CD8-positive, alpha-beta memory T cell (primary cell): ENCODE measurements at places on chromosomes 12 and 14.

DNA sequence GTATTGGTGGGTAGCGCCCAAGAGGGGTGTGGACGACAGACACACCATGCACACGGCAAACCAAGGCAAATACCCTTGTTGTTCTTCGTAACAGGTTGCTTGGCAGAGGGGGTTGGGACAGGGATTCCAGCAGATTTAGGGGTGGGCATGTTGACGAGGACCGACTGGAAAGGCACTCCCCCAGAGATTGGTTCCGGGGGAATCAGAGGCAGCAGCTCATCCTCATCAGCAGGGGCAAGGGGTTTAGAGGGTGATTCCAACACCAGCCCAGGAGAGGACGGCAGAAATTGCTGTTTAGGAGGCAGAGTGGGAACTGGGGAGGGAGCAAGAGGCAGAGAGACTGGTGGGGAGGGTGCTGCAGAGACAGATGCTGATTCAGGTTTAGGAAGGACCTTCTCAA lies 9.3 kb downstream of the NACA start:
- no peak for DNase-seq

DNA sequence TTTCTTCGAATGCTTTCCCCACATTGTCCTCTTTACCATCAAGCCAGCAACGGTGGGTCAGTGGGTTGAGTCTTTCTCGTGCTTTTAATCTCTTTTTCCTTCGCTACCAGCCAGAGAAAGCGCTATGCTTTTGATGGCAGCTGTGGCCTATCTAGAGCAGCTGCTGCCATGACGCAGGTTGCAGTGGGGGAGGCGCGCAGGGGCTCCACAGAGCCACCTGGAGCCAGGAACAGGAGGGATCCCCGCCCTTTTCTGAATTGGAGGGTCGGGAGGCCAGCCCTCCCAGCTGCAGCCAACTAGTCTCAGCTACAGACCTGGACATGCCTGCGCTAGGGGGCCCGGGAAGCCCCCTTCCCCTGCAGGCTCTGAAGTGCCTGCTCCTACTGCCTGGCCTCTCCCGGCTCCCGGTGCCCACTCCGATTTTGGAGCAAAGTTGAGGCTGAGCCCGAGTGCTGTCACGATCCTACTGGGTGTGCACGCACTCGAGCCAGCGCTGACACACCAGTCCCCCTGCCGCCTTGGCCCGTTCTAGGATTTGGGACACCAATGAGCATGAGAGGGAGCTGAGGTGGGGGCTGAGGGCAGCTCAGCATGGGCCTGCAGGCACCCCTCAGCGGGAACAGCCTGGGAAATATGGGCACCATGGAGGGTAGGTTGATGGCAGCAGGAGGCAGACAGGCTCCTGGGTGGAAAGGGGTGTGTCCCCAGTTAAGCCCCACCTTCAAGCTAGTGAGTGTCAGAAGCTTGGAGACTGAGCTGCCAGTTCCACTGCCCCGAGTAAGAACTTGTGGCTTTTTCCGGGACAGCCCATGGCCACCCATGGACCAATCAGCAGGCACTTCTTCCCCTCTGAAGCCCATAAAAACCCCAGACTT lies 784.2 kb downstream of the SLC6A15 start:
- DNase-seq, result no peak

GRCh38 chr12:74985986-74986319 lies 223.7 kb downstream of the KCNC2 start:
- DNase-seq, result no peak

DNA sequence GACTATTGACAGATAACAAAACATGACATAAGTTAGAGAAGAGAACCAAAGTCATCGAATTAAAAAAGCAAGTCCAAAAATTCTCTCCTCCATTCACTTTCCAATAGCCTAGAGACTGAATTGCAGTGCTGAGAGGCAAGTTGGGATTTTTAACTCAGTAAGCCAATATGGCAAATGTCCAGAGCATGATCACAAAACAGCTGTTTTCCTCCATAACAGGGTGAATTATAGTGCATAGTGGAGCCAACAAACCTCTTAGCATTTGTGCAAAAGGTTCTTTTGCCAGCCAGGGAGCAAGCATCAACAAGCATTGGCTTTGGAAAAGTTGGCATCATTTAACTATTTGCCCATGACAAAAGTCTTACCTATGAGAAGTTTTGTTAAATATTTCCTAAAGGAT lies 458.8 kb upstream of the NOVA1 start:
- DNase-seq, result no peak

DNA sequence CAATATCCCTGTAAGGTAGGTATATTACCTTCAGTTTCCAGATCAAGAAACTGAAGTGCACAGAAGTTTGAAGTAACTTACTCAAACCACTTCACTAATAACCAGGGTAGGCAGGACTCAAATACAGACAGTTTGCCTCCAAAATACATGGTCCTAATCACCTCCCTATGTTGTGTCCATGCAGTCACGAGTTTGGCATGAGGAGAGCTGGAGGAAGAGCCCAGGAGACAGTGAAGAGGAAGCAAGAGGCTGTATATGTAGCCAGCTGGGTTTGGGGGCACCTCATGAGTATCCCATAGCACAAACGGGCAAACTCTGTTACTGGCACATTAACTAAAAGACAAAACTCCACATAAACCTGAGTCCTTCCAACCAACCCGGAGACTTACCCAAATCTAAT lies 79.2 kb downstream of the DUSP16 start:
- no peak for DNase-seq

- DNase-seq, result no peak
Observed at GRCh38 chr12:1777798-1778197, 42.6 kb upstream of the LRTM2 start.

DNA sequence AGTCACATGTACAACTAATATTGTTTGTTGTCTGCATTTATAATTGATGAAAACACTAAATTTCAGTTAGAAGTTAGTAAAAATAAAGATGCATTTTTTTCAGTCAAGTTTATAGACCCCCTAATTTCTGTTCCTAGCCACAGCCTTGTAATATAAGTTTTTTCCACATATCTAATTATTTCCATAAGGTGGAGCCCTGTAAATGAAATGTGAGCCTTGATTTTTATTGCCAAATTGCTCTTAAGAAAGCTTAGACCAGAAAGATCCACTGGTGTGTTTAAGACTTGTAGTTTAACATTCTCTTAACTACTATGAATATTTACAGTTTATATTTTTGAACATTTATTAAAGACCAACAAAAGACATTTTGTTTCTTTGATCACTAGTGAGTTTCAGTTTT lies 322.1 kb upstream of the RGS6 start:
- DNase-seq, result no peak

DNA sequence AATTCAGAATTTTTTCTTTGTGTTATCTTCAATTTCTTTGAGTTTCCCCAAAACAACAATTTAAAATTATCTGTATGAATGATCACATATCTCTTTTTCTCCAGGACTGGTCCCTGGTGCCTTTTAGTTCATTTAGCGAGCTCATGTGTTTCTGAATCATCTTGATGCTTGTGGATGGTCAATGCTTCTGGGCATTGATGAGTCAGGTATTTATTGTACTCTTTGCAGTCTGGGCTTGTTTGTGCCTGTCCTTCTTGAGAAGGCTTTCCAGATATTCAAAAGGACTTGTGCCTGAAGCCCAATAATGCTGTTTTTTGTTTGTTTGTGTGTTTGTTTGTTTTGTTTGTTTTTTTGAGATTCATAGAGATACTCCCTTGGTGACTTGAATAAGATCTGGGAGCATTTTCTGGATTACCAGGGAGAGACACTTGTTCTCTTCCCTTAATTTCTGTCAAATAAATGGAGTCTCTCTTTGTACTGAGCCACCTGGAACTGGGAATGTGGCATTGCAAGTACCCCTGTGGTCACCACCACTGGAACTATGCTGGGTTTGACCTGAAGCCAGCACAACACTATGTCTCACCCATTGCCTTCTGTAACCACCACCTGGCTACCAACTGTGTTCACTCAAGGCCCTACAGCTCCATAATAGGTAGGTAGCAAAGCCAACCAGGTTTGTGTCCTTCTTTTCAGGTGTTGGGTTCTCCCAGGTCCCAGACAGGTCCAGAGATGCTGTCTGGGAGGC lies 56.3 kb downstream of the SLC6A15 start:
- DNase-seq, result no peak

DNA sequence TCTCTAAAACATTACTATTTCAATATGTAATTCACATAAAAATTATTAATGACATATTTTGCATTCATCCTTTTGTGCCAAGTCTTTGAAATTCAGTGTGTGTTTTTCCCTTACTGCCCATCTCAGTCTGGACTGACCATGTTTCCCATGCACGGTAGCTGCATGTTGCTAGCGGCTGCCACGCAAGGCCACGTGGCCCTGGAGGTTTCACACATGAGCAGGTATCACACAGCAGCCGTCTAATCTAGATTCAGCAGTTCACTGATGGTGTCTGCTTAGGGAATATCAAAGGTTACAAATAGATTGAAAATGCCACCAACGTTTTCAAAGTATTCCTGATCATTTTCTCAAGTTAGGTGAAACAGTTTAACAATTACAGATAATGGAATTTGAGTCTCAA lies 234.8 kb upstream of the FKBP4 start:
- DNase-seq, result no peak

- DNase-seq, result peak; percentile 67
Observed at GRCh38 chr12:14884458-14884878, 1.2 kb downstream of the MGP start.

DNA sequence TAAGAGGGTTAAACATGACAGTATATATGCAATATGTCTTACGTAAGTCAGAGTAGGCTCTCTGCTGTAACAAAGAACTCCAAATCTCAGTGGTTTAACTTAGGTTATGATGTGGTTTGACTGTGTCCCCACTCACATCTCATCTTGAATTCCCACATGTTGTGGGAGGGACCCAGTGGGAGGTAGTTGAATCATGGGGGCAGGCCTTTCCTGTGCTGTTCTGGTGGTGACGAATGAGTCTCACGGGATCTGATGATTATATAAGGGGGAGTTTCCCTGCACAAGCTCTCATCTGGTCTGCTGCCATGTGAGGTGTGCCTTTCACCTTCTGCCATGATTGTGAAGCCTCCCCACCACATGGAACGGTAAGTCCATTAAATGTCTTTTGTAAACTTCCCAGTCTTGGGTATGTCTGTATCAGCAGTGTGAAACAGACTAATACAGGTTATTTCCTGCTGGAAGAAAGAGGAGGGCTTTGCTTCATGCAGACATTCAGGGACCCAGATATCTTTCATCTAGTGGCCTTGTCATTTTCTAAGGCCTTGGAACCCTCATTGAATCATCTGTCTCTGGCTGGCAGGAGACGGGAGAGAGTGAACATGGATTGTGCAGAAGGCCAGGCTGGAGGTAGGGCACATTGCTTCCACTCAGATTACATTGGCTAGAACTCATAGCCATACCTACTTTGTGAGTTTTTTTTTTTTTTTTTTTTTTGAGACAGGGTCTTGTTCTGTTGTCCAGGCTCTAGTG lies 96.1 kb downstream of the CRADD start:
- DNase-seq, result no peak

DNA sequence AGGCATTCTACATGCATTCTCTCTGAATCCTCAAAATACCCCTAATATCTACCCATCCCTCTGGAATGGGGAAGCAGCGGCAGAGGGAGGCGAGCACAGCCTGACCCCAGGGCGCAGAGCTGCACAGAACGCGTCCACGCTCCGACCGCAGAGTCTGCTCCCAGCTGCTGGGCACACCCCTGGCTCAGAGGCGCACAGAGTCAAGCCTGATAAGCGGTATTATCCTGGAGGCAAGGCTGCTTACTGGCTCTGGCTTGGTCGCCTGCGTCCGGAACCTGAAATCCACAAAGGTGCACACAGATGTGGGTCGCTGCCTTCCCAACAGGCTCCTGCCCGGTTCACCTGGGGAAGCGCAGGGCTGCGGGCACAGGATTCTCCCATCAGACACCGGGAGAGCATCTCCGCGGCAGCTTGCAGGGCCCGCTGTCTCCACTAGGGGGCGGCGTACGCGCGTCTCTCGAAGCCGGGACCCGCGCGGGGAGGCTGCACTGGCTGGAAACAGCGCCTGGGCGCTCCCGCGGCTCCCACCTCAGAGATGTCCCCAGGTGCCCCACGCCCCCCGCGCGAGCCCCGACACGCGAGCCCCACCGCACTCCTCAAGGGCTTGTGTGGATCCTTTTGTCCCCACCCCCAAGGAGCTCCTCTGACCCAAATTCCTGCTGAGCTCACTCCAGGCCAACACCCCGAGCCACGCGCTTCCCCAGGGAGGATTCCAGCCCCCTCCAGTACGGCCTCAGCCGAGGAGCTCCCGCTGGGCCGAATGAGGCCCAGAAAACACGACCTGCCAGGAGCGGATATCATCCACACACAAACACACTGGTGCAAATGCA lies 120.1 kb upstream of the FZD10 start:
- no peak for DNase-seq

GRCh38 chr14:100294963-100295330 lies 11.3 kb downstream of the SLC25A29 start:
- no peak for DNase-seq

DNA sequence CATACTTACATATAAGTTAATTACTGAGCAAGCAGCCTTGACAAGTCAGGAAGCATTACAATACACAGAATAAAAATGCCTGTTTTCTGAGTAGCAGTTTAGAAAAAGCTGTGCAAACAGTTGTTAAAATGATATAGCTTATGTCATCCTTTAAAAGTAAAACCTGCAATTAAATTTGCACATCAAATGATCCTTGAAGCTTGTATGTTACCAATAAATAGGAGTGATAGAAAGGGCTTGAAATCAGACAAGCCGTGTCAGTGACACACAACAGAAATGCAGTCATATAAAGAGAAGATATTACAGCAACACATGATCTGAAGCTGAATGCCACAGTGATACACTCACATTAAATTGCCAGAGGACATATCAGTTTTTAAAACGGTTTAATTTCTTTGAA lies 70.0 kb downstream of the EPS8 start:
- DNase-seq, result no peak

DNA sequence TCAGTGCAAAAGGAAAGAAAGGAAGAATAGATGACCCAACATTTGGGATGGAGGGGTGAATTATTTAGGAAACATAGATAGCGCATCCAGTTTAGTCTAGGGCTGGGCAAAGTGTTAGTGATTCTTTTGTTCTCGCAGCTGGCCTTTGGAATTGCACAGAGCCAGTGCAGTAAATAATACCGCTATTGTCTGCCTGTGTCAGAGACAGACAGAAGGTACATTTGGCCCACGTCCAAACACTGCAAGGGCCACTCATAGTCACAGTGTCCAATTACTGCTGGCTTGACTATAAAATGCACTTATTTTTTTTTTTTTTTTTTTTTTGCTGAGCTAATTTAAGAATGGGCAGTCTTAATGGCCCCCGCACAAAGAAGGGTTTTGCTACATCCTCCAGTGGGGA lies 638.6 kb downstream of the BCL11B start:
- DNase-seq, result no peak
